ENCODE measurements at places on chromosomes 5 and 9.
A peak's percentile ranks its signal among the peaks of the same experiment; 100 is the strongest.

DNA sequence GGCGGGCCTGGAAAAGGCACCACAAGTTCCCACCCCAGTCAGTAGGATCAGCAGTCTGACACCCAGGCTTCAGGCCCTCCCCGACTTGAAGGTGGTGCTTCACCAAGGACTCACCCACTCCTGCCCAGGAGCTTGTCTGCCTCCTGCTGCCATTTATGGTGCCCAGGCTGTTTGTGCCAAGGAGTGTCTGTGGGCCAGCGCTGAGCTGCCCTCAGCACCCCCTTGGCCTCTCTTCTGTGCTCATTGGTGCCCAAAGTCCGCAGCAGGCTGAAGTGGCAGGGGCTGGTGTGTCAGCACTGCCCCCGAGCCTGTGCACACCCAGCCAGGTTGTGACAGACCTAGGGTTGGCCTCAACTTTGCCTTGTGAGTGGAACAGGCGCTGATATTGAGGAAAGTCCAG lies 23.5 kb downstream of the JMY start:
- no peak for DNase-seq

- no peak for DNase-seq
Measured at GRCh38 chr9:130933114-130934046, 5.7 kb downstream of the FIBCD1 start.

- no peak for DNase-seq
Measured at GRCh38 chr5:139845846-139846681, 50.5 kb downstream of the PSD2 start.

DNA sequence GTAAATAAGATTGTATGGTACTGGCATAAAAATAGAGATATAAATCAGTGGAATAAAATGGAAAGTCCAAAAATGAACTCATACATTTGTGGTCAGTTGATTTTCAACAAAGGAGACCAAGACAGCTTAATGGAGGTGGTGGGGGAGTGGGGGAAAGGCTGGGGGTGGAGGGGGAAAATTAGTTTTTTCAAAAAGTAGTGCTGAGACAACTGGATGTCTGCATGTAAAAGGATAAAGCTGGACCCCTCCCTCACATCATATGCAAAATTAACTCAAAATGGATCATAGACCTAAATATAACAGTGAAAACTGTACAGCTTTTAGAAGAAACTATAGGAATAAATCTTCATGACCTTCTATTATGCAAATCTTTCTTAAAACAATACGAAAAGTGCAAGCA lies 107.0 kb downstream of the HMHB1 start:
- no peak for DNase-seq

- DNase-seq = no peak
Measured at GRCh38 chr5:73967347-73967746, 341.4 kb downstream of the ARHGEF28 start.

DNA sequence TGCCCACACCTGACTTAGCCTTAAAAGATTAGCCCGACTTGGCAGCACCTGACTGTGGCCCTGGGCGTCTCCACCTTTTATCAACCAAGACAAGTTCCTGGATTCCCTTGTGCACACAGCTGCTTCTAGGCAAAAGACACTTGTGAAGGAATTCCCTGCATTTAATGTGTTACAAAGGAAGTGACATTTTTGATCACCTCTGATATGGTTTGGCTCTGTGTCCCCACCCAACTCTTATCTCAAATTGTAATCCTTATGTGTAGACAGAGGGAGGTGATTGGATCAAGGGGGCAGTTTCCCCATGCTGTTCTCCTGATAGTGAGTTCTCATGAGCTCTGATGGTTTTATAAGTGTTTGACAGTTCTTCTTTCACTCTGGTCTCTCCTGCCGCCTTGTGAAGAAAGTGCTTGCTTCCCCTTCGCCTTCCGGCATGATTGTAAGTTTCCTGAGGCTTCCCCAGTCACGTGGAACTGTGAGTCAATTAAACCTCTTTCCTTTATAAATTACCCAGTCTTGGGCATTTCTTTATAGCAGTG lies 2.6 kb upstream of the CPEB4 start:
- DNase-seq = peak; percentile 56

DNA sequence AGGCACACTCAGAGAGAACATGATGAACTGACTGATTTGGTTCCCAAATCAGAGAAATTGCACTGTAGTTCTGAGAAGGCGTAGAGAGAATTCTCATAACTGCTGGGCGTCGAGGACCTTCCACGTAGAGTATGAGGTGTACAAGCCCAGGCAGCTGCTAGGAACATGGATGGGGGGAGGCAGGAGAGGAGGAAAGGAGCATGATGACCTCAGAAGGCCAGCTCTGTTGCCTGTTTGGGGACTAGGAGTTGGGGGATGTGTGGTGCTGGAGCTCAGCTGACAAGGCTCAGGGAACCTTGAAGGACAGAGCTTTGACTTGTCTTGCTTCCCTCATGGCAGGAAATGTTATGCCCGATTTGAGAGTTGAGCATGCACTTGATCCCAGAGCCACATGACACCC lies 485.4 kb downstream of the IRX1 start:
- DNase-seq = no peak

GRCh38 chr9:133727876-133728441 lies 10.2 kb downstream of the SARDH start:
- no peak for DNase-seq

DNA sequence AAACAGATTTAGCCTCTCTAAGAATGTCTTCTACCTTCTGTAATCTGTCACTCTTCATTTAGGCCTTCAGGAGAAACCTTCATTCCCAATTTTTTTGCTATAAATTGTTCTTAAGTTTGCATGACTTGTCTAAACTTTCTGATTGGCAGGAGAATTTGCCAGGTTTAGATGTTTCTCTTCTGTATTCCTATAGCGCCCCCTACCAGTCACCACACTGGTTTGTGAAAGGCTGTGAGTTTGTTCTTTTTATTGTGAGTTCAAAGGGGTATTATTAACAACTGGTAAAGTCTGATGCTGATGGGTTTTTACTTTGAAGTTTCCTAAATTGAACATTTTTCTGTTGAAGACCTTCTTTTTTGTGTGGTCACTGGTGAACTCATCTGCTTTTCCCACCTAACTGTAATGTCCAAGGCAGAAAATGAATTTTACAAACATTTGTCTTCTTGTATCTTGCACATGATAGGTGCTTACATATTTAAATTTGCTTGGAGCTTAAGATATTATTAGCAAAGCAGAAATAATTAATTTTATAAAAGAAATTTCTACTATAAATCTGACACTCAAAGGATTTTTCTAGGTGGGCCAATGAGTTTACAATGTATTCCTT lies 18.4 kb upstream of the F2RL2 start:
- DNase-seq = peak; percentile 73

GRCh38 chr5:117519957-117520500 lies 945.4 kb upstream of the SEMA6A start:
- no peak for DNase-seq

GRCh38 chr5:142548739-142549275 lies 137.1 kb downstream of the FGF1 start:
- peak; percentile 38 for DNase-seq

DNA sequence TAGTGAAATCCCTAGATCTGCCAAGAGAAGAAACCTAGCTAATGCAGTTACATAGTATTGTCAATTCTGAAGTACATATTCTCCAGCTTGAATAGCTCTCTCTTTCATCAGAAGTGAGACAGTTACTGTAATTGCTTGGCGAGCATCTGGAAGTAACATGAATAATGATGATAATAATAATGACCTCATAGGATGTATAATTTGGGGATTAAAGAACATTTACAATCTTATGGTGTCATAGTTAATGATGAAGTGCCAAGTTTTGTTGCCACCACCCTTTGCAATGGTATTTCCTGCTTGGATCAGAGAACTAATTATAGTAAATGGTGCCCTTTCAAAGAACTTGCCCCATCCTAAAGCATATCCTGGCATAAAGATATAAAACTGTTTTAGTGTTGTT lies 201.4 kb downstream of the ADAMTSL1 start:
- no peak for DNase-seq

DNA sequence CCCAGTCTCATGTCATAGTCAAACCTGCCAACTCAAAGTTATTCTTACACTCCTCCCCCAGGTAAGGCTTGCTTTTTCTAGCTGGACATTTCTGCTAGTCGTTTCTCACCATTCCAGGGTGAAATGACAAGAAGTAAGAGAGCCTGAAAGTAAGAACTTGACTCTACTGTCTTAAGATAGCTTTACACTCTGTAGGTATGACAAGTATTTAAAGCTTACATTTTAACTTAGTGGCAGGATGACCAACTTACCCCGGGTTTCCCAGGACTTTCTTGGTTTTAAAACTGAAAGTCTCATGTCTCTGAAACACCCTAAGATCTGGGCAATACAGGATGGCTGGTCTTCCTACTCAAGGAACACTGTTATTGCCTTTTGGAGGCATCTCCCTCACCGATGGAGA lies 67.5 kb upstream of the PIK3R1 start:
- DNase-seq = no peak

GRCh38 chr5:159891371-159891770 lies 24.9 kb upstream of the ADRA1B start:
- no peak for DNase-seq

- no peak for DNase-seq
Measured at GRCh38 chr5:145941448-145942130, 5.2 kb downstream of the SH3RF2 start.

DNA sequence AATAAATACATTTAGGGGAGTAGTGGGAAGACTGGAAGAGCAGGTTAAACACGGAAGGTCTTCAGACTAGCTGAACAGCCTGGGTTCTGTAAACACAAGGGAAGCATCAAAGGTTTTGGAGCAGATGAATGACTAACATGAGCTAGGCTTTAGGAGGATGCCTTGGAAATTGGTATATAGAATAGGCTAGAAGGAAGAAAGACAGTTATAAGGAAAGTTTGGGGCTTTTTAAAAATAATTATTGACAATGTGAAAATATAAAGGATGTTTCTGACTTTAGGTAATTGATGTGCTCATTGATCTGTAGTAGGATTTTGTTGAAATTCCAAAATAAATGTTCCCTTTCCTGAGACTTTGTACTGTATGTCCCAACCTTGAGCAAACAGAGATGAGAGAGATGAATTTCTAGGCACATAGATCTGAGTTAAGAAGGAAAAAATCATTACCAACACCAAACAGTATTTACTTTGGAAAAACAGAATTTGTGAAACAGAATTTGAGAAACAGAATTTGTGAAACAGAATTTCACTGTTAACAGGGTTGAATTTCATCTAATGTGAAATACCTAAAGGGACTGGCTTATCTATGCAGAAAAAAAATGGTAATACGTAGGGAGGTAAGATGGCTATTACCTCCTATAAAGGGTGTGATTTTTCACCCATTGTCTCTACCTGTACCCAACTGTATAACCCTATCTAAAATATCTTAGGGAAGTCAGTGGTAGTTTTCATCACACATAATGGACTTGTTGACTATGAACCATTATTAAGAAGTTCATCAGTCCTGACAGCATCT lies 28.8 kb downstream of the SKP2 start:
- no peak for DNase-seq

- DNase-seq = no peak
Measured at GRCh38 chr9:113349445-113350094, at the start of gene BSPRY. Gene BSPRY (plus strand): TSS chr9:113349541. CDS start chr9:113349580, 39 bp downstream.

DNA sequence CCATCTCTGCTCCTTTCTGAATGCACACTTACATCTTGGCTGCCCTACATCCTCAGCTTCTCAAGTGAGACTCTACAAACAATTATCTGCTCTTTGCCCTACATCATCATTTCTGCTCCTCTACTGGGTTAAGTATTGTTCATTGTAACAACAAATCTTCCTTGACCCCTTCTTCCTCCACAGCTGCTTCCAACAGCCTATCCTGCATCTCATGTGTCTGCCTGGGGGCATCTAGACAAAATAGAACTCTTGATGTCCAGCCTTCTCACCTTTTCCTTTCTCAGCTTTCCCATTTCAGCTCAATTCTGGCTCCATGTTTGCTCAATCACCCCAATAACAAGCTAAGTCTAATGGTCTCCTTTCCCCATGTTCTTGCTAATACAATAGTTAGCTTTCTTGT lies 509.8 kb downstream of the DIRAS2 start:
- no peak for DNase-seq

GRCh38 chr5:73115399-73116051 lies 4.8 kb upstream of the TMEM171 start:
- no peak for DNase-seq

DNA sequence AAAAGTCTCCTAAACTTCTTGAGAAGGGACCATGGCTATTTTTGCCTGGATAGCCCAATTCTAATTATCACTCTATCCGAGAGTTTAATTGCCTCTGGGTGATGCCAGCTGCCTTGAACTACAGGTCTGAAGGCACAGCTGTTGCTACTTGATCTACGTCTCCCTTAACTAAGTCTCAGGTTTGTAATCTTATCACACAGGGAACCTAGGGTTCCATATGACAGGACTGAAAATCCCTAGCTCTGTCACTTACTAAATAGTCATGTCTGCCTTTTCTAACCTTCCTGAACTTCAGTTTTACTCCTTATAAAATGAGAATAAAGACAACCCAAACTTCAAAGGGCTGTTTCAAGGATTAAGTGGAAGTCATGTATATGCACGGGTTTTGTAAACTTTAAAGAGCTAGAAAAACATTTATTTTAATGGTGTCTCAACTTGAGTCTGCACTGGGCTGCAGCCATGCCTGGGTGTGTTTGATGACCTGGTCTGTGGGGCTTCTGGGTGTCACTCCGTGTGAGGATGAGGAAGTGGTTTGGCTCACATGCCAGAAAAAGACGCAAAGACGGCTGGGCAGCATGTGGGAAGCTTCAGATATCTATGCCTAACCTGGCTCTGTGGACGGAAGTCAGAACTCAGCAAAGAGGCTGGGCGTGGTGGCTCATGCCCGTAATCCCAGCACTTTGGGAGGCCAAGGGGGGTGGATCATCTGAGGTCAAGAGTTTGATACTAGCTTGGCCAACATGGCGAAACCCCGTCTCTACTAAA lies 129.3 kb upstream of the SLC44A1 start:
- DNase-seq = peak; percentile 41

DNA sequence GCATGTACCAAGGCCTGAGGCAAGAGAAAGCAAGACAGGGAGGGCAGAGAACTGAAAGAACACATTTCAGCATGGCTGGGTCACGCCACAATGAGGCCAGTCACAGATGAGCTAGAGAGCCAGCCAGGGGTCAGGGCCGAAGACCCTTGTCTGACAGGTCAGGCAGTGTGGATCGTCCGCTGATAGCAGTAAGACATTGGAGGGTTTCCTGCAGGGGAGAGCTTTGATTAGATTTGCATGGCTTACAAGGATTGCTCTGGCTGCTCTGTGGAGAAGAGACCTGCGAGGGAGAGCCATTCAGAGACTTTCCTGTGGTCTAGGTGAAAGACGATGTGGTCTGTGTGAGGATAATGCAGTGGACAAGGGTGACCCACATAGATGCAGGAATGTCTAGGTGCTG lies 93.1 kb downstream of the RALGPS1 start:
- no peak for DNase-seq

GRCh38 chr5:10645146-10645545 lies 81.3 kb downstream of the ANKRD33B start:
- DNase-seq = no peak

DNA sequence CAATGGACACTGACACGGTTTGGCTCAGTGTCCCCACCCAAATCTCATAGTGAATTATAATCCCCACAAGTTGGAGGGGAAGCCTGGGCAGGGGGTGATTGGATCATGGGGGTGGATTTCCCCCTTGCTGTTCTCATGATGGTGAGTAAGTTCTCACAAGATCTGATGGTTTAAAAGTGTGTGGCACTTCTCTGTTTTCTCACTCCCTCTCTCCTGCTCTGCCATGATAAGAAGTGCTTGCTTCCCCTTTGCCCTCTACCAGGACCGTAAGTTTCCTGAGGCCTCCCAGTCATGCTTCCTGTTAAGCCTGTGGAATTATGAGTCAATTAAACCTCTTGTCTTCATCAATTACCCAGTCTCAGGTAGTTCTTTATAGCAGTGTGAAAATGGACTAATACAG lies 115.8 kb upstream of the KIF2A start:
- no peak for DNase-seq

All from CD4-positive, alpha-beta T cell treated with Interferon alpha-2 for 1 hour (primary cell).